Cardiac muscle cell (in vitro differentiated cells and primary cell): ENCODE measurements at places on chromosomes 13 and 19.

DNA sequence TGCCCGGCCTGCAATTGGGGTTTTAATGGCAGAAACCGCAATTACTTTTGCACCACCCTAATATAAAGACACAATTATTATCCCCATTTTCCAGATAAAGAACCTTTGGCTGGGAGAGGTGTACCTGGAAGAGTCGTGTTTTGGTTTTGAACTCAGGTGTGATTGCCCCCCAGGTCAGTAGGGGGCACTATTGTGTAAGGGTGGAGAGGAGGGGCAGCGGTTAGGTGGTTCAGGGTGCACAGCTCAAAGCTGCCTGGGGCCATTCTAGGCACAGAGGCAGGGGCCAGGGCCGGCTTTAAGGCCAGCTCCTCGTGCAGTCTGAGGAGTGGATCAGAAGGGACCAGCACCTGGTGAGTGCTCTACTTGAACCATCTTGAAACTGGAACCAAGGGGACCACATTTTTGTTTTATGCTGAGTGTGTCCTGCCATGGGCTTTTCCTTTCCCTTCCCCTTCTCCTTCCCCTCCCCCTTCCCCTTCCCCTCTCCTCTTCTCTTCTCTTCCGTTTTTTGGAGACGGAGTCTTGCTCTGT lies 5.8 kb upstream of the FCGRT start:
- DNase-seq: peak; percentile 69

- DNase-seq: no peak
These were observed 933 bp downstream of the TFPT start for GRCh38 chr19:54114340-54115108.

DNA sequence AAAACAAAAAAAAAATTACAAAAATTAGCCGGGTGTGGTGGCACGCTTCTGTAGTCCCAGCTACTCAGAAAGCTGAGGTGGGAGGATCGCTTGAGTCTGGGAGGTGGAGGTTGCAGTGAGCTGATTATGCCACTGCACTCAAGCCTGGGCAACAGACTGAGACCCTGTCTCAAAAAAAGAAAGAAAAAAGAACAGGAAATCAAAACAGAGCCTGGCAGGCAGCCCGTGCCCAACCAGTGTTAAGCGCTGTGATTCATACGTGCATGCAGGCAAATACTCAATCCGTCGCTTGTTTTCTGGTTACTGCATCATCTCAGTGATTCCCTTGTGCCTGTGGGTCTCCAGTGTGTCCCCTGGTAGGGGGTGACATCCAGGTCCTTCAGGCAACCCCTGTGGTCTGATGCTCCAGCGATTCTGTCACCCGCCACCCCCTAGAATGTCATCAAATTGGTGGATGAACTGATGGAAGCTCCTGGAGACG lies 18.1 kb downstream of the DDX39A start:
- no peak for DNase-seq

GRCh38 chr13:110629735-110630134 lies 14.4 kb downstream of the NAXD start:
- no peak for DNase-seq

- no peak for DNase-seq
These were observed 13.8 kb downstream of the ATP11A start for GRCh38 chr13:112703449-112704284.

GRCh38 chr13:84137292-84137691 lies 255.0 kb upstream of the SLITRK1 start:
- DNase-seq: no peak

- DNase-seq: no peak
These were observed 28.4 kb downstream of the RASA3 start for GRCh38 chr13:114103801-114104654.

GRCh38 chr19:33299051-33299688 lies 3.2 kb downstream of the CEBPA start:
- DNase-seq: no peak

DNA sequence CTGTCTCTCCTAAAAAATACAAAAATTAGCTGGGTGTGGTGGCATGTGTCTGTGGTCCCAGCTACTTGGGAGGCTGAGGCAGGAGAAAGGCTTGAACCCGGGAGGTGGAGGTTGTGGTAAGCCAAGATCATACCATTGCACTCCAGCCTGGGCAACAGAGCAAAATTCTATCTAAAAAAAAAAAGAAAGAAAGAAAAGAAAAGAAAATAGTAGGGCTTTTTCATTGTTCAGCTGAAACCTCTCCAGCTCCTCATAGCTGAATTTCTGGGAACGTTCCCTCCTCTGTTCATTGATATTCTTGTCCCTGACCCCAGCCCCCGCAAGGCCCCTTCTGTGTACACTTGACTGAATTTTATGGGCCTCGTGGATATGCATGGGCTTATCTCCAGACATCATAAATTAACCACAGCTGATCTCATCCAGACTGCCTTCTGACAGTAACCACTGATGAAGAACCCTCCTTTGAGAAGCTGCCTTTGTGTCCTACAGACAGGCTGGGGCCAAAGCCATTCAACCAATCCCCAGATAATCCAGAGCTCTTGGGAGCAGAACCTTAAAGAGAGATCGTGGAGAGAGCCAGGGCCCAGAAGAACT lies at the start of gene ELSPBP1:
TSS of gene ELSPBP1 (plus strand) at position 424 of the 594 bp plus-strand sequence. CDS start 14,036 bp downstream, outside the sequence.
- DNase-seq: no peak

GRCh38 chr19:58033741-58034476 lies at the start of gene ZSCAN1:
Gene ZSCAN1, plus strand, starts transcription at chr19:58034025. Its CDS starts 3,812 bp downstream, at chr19:58037837.
- DNase-seq: peak; percentile 91

GRCh38 chr13:106277484-106278154 lies 257.8 kb downstream of the EFNB2 start:
- DNase-seq: no peak

- DNase-seq: no peak
These were observed 69.5 kb upstream of the FNDC3A start for GRCh38 chr13:48906200-48906599.

DNA sequence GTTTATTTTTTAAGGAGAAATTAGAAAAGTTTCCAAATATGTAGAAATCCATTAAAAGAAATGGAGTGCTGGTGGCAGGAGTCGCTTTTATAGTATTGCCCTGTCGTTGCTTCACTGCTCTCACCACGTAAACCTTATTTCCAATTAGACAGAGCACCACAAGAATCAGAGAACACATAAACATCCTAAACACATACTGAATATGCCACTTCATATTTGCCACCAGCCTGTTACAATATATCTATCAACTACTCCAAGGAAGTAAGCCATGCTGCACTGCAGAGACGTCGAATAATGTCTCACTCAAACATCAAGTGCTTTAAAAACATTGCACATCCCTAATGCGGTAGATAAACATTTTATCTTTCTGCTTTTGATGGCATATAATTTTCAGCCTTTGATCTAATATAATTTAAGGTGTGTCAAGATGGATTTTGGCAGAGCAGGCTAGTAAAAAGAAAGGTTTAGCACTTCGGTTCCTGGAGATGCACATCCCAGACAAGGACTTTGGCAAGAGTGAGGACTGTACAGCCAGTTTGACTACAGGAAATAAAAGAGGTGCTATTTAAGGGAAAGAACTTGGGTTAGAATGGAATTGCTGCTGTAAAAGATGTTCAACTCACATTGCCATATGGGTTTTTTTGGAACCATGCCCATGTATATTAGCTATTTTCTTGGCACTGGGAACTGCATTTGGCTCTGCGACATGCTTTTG lies 932.3 kb downstream of the EFNB2 start:
- no peak for DNase-seq

GRCh38 chr13:61128850-61129645 lies 286.6 kb downstream of the PCDH20 start:
- no peak for DNase-seq

DNA sequence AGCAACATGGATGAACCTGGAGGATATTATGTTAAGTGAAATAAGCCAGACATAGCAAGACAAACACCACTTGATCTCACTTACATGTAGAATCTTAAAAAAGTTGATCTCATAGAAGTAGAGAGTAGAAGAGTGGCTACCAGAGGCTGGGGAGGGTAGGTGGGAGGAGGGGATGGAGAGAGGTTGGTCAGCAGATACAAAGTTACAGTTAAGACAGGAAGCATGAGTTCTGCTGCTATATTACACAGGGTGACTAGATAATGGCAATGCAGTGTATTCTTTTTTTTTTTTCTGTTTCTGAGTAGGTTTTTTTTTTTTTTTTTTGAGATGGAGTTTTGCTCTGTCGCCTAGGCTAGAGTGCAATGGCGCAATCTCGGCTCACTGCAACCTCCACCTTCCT lies 15.2 kb upstream of the THSD1 start:
- DNase-seq: no peak

GRCh38 chr19:35044317-35045117 lies 3.0 kb downstream of the HPN start:
- DNase-seq: peak; percentile 66

DNA sequence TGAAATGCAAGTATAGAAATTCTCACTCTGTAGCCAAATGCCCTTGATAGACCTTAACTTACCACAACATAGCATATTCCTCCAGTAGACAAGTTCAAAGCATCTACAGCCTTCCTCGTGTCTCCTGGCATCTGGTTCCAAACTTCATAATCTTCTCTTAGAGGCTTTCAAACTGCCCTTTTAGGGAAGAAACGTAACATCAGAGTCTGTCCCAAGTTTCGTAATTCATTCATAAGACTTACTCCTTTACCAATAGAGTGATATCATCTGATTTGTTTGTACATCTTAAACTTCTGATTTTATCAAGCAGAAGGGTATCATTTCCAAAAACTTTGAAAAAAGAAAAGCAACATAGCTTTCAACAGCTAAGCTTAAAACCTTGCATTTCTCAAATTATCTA lies 137.4 kb downstream of the SPRY2 start:
- DNase-seq: no peak

- DNase-seq: peak; percentile 61
These were observed 427 bp downstream of the ZNF160 start for GRCh38 chr19:53102756-53103233.

DNA sequence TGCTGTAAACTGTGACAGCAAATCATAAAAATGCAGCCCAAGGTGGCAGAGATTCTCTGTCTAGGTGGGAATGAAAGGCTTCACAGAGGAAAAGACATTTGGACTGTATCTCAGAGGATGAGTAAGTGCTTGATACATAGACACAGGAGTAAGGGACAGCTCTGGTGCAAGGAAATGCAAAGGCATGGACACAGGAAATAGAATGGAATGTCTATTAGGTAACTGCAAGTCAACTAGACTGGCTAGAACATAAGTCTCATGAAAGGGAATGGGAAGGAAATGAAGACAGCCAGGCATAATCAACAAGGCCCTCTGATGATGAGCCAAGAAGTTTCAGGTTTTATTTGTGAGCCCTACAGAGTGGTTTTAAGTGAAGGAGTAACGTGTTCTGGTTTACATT lies 321.7 kb downstream of the SUCLA2 start:
- no peak for DNase-seq

DNA sequence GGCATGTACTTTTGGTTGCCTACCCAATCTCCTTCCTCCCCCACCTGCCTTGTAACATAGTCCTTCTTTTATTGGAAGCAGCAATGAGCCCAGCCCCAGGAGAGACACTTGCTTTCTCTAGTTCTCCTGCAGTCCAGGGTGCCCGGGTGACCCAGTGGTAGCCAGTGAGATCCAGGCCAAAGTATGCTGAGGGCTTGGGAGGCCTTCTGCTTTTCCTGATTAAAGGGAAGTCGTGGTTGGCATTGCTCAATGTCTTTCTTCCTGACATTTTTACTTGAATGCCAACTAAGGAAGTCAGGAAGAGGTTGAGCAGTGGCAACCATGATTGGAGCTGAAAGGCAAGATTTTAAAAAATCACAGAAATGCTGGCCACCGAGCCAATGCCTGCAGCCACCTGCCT lies 25.7 kb downstream of the CNMD start:
- peak; percentile 23 for DNase-seq

DNA sequence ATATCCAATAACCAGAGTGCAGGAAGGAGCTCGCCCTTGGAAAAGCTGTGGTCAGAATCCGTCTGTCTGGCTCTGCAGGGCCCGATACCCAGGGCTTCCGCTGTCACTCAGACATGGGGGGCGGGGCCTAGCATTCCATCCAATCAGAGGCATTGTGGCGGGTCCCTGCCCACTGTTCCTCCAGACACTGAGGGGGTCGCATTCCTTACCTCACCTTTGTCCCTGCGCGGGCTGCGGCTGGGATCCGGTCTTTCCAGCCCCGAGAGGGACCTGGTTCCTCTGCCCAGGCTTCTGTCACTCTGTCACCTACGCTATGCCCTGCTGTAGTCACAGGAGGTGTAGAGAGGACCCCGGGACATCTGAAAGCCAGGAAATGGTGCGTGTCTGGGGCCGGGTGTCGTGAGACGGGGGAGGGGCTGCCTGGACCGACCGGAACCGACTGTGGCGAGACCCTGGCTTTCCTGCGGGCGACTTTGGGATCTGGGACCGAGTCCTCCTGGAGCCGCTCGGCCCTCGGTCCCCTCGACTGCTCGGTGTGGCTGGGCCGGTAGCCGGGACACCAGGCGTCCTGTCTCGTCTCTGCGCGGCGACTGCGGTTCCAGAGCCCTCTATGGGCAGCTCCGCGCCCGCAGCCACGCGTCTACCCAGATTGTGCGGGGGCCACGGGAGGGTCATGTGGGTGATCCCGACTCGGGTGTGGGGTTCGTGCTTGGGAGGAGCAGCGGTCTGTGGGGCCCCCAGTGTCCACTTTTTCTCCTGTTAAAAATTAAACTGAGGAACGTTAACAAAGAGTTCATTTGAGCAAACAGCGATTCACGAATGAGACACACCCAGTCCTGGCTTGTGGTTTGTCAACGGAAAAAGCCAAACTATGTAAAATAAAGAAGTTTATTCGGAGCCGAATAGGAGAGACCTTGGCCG lies at the start of gene ZNF69:
TSS of gene ZNF69 (plus strand) at position 172 of the 921 bp plus-strand sequence. CDS start at position 314, 142 bp downstream.
- peak; percentile 94 for DNase-seq

DNA sequence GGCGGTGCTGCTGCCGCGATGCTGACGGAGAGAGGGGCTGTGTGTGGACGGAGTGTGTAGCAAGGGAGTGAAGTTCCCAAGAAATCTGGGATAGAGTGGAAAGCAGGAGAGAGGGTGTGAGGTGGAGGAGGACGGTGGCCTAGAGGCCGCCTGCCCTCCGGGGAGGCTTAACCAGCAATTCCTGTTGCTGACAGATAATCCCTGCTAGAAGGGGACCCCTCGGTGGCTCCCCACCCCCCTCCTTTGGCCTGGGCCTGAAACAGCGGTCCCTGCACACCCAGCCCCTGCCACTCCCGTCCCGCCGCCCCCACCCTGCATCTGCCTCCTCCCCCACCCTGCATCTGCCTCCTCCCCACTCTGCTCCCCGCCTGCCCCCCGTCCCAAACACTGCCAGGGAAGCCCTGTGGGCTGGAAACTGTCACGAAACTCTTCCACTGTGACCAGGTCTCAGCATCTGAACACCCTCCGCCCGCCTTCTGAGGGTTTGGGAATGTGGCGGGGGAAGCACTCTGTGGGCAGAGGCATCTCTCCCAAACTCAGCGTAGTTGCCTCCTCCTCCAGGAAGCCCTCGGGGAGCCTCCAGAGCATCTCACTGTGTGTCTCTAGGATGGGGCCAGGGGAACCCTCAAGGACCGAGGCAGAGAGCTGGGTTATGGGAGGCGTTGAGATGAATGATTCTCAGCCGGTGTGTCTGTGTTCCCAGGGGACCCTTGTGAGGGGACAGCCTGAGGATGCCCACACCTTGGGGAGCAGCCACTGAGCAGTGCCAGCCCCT lies 17.1 kb upstream of the MATK start:
- no peak for DNase-seq

DNA sequence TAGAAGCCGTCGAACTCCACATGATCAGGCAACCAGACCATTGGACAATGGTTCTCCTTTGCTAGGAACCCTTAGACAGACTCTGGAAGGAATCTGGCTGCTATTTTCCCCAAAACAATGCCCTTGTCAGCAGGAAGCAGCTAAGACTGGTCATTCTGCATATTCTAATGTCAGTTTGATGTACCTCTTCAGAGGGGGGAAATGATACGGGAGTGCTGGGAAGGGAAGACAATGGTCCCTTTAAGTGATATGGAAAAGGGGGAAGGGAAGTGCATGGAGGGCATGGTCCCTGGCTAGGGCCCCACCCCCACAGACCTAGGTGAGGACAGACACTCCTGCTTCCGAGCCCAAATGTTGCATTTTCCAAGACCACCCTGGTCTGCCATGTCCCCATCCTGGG lies 389.0 kb upstream of the SLITRK6 start:
- DNase-seq: no peak

GRCh38 chr13:51785712-51786424 lies 18.1 kb downstream of the DHRS12 start:
- peak; percentile 96 for DNase-seq
